ENCODE measurements at places on chromosomes 1 and 21.

GRCh38 chr21:44932408-44933181, 7.2 kb upstream of the SLX9 start:
- peak; percentile 73 for DNase-seq

- no peak for DNase-seq
Observed at GRCh38 chr21:24045775-24046215, 1561.5 kb downstream of the MRPL39 start.

- no peak for DNase-seq
Observed at GRCh38 chr1:172041742-172042141, 200.4 kb downstream of the DNM3 start.

DNA sequence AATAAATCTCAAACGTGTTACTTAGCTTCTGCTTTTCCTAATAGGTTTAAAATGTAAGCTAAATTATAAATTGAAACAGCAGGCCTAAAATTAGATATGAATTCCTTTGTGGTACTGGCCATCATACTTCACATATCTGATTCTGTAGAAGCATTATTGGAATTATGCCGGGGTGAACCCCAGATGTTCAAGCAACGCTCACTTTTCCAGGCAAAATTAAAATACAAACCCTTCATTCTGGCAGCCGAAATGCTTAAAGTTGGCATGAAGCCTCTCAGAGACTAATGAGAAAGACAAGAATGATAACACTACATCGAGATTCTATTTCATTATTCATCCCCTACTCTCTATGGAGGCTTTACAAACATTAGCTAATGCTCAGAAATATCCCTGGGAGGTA, 1352.7 kb upstream of the ADGRL2 start:
- DNase-seq = no peak

DNA sequence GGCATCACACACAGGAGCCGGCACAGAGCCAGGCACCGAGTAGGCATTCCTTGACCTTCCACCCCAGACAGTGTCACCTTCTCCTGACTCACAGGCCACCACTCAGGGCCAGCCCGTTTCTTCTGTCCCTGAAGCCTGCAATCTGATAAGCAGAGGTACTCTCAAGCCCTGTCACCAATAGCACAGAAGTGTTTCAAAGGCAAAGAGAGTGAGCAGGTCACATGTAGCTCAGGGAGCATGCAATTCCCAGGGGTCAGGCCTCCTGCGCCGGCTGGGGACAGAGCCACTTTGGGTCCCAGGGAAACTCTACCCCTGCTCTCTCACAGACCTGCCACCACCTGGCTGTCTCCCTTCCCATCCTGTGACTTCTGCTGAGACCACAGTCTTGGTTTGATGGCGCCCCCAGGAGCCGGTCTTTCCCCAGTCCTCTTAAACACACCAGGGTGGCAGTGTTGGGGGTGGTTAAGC, 13.2 kb downstream of the CAPN9 start:
- DNase-seq = no peak

GRCh38 chr1:39940980-39941871, 13.7 kb upstream of the MFSD2A start:
- no peak for DNase-seq

DNA sequence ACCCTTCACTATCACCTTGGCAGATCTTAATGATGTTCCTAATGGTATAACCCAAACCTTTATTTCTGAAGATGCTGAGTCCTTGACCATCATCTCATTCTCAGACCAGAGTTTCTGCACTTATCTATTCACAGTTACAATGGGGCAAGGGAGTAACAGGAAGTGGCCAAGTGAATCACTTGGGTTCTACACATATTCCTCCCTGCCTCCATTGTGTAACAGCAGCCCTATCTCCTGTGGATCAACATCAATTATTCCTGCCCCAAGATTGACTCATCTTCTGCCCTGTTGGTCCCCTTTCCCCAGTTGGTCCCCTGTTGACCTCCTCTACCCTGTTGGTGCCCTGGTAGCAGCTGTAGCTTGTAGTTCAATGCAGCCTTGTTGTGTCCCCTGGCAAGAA, 10.3 kb upstream of the S100A7 start:
- no peak for DNase-seq

DNA sequence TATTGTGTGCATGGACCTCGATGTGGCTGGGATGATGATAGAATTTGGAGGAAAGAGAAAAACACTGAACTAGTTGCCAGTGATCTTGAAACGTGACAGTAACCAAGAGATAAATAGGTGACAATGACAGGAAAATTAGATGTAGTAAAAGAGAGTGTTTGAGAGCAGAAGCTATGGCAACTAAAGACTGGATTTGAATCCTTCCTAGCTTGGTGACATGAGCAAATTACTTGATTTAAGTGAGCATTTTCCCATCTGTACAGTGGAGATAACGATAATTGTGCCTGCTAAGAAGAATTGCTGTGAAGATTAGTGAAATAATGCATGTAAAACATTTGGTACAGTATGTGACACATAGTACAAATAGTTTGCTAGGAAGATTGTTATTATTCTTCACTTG, 12.7 kb downstream of the TTC3 start:
- DNase-seq = no peak
